ENCODE measurements at places on chromosomes 3 and 15.

GRCh38 chr3:78221300-78221699 lies 1181.4 kb downstream of the ROBO2 start:
- no peak for DNase-seq

- peak; percentile 62 for DNase-seq
Measured at GRCh38 chr3:71305231-71306206, 278.0 kb downstream of the FOXP1 start.

- no peak for DNase-seq
Measured at GRCh38 chr3:97838393-97838792, 16.6 kb downstream of the CRYBG3 start.

- DNase-seq, result no peak
Measured at GRCh38 chr3:119342176-119342575, 48.0 kb downstream of the ARHGAP31 start.

DNA sequence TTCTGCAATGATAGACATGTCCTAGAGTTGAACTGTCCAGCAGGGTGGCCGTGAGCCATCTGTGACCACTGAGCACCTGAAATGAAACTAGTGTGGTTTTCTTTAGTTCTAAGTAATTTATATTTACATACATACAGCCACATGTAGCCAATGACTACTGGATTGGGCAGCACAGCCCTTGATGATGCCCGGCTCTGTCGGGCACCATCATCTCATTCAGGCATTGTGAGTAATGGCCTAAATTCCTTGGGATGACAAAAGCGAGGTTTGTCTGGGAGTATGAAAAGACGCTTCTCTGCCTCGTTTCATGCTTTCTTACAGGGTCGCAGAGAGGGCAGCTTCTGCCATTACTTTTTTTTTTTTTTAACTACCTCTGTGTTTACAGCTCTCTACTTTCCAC lies 251.9 kb upstream of the HES1 start:
- no peak for DNase-seq

DNA sequence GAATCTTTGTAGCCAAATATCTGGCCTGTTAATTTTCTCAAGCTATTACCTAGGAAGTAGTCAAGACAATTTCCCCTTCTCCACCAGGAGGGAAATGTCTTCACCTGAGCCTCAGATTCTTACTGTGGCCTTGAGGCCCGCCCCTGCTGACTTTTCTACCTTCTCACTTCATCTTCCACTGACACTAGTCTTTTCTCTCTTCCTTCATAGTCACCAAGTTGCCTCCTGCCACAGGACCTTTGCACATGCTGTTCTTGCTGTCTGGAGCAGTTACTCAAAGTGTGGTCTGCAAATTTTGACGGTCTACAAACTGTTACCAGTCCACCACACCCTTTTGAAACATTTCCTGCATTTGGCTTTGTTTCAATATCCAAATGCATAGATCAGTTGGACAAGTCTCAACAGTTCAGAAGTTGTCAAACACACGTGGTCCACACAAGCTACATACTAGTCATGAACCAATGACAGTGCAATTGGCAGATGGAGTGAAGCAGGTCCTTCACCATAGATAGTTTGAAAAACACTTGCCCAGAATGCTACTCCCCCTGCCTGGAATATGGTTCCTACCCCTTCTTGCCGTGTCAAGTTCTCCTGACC lies 100.5 kb downstream of the OSBPL10 start:
- no peak for DNase-seq

GRCh38 chr3:123722021-123722420 lies 137.2 kb upstream of the HACD2 start:
- no peak for DNase-seq
